ENCODE measurements at places on chromosomes 6 and 20.

GRCh38 chr6:56732517-56732916 lies 89.8 kb upstream of the DST start:
- DNase-seq = no peak

DNA sequence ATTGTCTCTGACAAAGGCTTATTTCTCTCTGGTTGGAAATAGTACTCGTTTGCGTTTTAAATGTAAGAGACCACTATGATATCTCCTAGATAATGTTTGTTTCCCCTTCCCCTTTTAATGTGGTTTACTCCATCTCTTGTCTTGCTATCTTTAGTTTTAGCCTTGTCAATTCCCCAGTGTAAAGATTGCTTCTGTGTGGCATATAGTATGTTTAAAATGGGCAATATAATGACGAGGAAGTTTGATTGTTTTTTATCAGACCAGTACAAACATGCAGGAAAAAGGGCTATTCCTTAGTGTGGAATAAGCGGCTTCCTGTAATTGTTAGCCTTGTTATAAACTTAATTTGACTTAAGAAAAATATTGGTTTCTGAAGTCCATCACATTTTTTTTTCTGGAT lies 3.1 kb downstream of the QKI start:
- DNase-seq = no peak

DNA sequence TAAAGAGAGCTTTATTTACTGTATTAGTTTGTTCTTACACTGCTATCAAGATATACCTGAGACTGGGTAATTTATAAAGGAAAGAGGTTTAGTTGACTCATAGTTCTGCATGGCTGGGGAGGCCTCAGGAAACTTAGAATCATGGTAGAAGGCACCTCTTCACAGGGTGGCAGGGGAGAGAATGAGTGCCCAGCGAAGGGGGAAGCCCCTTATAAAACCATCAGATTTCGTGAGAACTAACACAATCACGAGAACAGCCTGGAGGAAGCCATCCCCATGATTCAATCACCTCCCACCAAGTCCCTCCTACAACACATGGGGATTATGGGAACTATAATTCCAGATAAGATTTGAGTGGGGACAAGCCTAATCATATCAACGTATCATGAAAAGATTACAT lies 27.2 kb downstream of the ARID1B start:
- DNase-seq = no peak

- DNase-seq = no peak
Measured at GRCh38 chr20:34689486-34689885, 12.6 kb upstream of the PIGU start.

DNA sequence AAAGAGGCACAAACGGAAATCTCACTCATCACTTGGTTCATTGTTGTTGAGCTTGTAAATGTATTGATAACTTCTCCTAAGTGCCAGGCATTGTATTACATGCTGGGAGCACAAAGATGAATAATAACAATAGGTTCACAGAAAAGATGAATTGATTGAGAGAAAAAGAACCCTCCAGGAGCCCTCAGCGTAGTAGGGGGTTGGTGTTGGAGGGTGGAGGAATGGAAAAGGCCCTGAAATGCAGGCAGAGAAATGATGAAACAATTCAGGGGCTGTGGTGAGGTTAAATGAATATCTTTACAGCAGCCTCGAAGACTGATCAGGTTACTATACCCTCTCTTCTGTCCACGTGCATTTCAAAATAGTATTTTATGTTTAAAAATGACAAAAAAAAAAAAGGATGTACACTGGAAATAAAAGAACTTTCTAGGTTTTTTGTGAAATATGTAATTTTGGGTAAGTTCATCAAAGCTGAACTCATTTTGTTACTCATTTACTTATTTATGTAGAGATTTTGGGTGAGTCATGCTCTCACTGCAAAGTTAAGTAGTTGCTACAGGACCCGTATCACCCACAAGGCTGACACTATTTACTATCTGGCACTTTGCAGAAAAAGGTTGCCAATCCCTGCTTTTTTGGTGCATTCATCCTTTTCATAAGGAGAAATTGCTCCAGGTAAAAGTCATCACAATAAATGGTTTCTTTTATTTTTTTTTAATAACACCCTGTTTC lies 277.3 kb downstream of the ZNF217 start:
- no peak for DNase-seq

DNA sequence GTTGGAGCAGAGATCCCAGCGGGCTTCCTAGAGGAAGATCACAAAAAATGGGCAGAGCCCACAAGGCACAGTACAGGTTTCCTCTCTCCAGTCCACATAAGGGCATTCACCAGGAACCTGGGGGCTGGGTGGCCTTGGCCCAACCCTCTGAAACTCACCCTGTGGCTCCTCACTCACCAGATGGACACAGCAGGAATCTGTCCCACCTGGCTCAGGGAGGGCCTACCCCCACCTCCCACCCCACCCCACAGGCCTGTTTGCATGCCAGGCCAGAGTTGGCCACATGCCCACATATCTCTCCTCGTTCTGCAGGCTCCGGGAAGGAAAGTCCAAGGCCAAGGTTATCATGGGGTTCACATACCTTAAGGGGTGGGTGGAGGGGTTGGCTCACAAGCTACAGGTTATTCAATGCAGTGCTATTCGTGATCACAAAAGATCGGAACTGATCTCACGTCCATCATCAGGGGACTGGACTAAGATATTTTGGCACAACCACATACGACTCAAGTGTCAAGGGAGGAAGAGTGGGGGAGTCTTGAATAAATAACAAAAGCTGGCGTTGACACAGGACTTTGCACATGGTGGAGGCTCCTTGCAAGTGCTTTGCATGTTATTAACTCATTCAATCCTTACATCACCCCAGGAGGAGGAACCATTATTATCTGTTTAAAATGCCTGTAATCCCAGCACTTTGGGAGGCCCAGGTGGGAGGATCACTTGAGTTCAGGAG lies 13.0 kb downstream of the RIPOR3 start:
- no peak for DNase-seq

- no peak for DNase-seq
Measured at GRCh38 chr6:36413489-36414480, 26.3 kb upstream of the ETV7 start.

- no peak for DNase-seq
Measured at GRCh38 chr20:52056203-52057062, 135.1 kb downstream of the ZFP64 start.

GRCh38 chr6:121951918-121952379 lies 447.5 kb upstream of the HSF2 start:
- DNase-seq = no peak

DNA sequence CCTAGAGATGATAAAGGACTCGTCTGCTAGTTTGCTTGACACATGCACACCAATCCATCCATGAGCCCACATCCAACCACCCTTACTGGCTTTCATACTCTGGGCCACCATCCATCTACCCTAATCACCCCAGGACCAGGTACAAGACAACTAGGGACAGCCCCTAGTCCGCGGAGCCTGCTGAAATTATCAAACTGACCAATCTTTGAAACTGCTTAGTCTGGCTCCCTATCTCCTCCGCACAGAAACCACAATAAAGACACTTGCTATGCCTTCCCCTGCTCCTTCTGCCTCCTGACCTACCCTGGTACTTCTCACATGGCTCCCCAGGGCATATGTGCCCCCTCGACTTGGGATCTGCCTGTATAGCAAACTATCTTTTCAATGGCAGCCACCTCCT lies 33.1 kb downstream of the PXDC1 start:
- no peak for DNase-seq

DNA sequence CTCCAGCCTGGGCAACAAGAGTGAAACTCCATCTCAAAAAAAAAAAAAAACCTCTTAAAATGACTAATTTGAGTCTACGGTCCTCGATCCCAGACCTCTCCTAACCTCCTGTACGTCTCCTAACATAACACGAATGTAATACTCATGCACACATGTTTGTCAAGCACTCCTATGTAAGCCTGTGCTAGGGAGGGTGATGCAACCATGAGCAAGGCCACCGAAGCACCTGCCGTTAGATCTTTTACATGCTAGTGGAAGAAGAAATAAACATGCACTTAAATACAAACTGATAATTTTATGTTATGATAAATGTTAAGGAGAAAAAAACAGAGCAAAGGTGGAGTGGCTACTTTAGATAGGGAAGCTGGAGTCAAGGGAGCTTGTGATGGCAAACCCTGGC lies 72.3 kb upstream of the BEND3 start:
- DNase-seq = no peak

DNA sequence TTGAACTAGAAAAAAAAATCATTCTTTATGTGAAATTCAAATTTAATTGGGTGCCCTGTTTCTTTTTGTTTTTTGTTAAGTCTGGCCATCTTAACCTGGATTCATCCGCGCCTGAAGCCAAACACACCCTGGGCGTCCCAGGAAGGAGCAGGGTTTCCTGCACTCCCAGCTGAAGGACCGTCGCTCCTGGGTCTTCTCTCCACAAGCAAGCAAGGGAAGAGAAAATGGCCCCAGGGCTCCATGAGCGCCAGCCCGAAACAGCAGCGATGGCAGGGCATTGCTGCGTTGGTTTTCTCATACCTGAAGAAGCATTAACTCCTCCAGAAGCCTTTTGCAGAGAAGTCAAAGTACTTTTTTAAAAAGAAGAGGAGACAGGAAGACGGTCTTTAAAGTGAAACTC lies 105.4 kb upstream of the AFDN start:
- DNase-seq = no peak

DNA sequence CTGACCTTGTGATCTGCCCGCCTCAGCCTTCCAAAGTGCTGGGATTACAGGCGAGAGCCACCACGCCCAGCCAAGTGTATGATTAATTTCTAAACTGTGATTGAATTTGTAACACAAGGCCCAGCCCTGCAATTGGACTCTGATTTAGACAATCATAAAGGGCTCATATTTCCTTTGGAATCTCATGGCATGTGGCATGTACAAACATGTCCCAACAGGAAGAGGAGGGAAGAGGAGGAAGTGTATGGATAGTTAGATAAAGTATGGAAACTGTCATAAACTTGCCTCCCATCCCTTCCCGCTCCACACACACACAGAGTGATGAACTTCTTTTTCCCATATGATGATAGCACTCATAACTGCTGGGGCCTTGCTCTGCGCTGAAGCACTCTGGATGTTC lies 27.2 kb upstream of the QKI start:
- no peak for DNase-seq

GRCh38 chr20:45097485-45098102 lies 3.3 kb downstream of the KCNS1 start:
- no peak for DNase-seq

- DNase-seq = no peak
Measured at GRCh38 chr20:35284992-35285805, 627 bp upstream of the EIF6 start.

GRCh38 chr6:109484122-109484521 lies 1.1 kb upstream of the ZBTB24 start:
- DNase-seq = no peak

- no peak for DNase-seq
Measured at GRCh38 chr6:22062807-22063408, 233.9 kb downstream of the PRL start.

DNA sequence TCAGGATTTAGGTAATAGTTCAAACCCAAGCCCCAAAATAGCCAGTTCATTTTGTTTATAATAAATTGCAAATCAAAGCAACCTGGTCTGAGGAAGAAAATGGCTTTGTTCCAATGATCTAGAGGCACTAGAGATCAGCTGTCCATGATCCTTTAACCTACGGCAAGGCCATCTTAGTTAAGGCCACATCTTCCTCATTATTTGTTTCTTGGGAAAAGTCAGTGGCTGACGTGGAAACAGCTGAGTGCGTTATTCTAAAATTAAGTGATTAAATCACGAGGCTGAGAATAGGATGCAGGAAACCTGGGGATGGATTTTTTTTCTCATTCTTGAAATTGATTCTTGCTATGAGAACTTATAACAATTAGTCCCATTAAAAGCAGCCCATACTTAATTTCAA lies 10.1 kb upstream of the TENT5A start:
- DNase-seq = no peak

DNA sequence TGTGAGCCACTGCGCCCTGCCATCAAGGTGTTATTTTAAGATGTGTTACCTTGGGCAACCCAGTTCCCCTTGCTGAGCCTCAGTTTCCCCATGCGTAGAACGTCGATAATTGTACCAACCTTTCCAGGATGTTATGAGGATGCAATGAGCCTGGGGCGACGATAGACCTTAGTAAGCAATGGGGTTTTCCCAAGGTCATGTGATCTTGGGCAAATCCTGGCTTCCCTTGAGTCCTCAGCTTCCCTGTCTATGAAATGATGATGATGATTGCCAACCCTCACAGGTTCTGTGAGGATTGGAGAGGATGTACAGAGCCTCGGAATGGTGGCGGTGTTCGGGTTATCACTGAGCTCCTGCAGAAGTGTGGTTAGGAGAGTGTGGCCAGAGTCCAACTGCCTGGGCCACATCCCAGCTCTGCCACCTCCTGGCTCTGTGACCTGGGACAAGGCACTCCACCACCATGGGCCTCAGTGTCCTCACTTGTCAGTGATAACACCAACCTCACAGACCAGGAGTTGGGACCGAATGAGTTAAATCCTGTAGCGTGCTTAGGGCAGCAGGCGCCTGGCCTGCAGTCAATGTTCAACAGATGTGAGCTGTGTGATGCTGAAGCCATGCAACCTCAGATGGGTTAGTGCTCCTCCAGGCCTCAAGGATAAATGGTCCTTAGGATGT lies 23.4 kb downstream of the SIRPA start:
- no peak for DNase-seq

- DNase-seq = no peak
Measured at GRCh38 chr6:36897609-36898008, 11.9 kb downstream of the C6orf89 start.

- peak; percentile 16 for DNase-seq
Measured at GRCh38 chr6:125700581-125701353, 48.7 kb upstream of the HEY2 start.

DNA sequence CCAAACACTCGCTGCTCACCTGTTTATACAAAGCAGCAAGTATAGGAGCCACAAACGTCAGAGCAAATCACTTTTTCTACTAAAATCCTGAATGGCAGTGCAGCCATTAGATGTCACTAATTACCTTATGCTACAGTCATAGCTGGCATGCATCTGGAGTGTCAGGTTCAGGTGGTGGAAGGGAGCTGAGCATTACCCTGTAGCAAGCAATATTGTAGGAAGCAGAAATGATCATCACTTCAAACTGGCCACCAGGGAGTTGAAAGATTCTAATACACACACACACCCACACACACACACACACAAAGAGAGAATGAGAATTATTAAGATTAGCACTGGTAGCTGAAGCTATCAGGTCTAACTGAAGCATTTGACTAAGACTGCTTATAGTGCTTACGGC lies 75.8 kb downstream of the EFHC1 start:
- no peak for DNase-seq

GRCh38 chr6:12459945-12460661 lies 169.9 kb downstream of the EDN1 start:
- DNase-seq = no peak

DNA sequence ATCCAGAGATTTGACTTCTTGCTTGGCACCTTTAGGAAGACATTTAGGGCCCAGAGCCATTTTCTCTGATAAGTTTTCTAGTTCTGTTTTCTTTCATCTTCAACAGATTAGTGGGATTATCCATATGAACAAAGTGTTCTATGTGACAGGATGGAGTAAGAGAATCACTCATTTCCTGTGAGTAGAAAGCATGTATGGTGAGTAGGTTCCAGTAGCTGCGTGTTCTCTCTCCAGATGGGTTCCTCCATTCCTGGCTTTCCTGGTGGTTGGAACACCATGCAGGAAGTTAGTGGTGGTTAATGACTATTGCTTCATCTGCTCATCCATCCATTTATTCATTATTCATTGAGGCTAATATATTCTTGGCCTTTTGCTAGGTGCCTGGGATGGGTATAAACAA lies 54.0 kb downstream of the EFCAB8 start:
- DNase-seq = no peak

GRCh38 chr6:114162691-114163347 lies 180.0 kb downstream of the HS3ST5 start:
- DNase-seq = no peak
